Activated T-helper 1 cell treated with anti-CD3 and anti-CD28 coated beads, Interleukin-2, amount 50 U/mL, for 16 hours (primary cell): ENCODE measurements at places on chromosomes 16 and 17.

- DNase-seq: no peak
These were observed 66.4 kb downstream of the OR1D5 start for GRCh38 chr17:2996810-2997670.

DNA sequence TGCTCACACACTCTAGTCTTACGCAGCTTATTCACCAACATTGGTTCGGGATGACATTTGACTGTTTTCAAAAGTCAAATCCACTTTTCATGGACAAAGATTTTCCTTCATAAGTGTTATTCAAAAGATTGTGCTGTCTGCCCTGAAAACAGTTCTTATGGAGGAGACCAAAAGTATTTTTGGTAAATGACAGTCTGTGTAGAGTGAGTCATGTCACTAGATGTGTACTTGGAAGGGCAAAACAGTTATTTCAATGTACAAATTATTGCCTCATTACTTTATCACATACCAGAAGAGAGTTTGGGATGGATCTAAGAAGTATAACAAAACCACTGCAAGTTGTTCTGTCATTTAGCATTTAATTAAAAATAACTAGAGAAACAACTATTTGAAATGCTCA, 265.6 kb downstream of the CDH13 start:
- DNase-seq: no peak

- no peak for DNase-seq
These were observed 10.0 kb upstream of the CLUH start for GRCh38 chr17:2721603-2722002.

DNA sequence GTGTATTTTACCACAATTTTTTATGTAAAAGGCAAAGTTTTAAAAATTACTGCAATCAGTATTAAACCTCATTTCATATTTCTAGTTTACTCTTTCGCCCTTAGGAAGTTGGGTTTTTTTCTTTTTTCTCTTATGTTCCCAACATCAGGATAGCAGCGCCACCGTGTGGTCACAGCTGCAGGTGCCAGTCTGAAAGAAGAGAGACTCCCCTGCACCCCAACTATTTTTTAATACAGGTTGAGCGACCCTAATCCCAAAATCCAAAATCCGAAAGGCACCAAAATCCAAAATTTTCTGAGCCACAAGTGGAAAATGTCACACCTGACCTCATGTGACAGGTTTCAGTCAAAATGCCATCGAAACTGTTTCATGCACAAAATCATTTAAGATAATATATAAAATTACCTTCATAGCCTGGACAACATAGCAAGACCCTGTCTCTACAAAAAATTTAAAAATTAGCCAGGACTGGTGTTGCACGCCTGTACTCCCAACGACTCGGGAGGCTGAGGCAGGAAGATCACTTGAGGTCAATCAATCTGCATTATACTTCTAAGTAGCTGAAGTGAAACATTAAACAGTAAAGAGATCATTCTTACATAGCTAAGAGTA, 21.8 kb upstream of the ASGR2 start:
- peak; percentile 75 for DNase-seq

- DNase-seq: no peak
These were observed 24.2 kb upstream of the TMC5 start for GRCh38 chr16:19393226-19394111.

DNA sequence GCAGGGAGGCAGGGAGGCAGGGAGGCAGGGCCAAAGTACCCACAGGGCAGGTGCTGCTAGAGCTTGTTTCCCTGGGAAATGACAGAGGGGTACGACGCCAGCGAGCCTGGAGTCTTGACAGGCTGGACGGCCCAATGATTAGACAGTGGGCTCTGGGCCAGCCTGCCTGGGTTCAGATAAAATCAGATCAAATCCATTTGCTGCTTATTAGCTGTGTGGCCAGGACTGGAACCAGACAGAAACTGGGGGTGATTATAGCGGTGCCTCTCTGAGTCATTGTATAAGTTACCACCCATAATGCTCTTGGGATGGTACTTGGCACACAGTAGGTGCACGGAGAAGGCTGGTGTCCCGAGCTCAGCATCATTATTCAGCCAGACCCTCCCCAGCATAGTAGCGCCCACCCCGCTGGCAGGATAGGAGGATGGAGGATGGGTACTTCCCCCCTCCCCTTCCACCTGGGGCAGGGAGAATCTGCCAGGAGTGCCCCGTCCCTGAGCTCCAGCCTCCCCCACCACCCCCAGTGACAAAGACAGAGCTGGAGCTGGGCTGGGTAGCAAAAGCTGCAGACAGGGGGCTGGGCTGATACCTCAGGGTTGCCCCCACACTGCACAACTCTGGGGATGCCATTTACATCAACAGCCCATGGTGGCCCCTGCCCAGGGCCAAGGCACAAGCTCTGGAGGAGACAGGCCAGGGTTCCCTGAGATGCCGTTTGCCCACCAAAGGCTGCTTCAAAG, 77.6 kb upstream of the TNRC6C start:
- DNase-seq: no peak

DNA sequence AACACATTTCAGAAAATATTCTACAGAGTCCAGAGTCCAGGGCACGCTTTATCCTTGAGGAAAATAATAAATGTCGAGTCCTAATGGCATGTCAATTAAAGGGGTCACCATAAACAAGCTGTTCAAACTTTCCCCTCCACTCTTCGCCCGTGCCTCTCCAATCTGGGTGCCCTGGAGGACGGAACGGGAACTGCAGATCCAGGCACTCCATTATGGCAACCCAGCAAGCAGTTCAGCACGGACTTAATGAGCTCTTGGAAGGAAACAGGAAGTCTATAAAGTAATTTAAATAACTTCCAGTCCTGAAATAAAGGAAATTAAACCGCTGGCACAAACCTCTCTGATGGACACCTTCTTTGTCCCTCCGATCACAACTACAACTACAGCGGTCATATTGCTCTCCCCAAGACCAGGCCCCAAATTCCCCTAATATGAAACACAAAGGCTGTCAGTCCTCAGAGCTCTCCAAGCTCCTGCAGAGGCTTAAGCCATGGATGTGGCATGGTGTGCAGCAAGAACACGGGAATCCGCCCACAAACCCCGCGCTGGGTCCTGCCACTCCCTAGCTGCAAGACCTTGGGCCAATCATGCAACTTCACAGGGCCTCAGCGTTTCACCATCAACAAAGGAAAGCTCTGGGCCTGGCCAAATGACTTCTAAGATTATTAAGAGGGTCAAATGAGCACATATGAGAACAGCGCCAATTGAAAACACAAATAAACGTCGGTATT, 52.6 kb downstream of the ZFHX3 start:
- no peak for DNase-seq

DNA sequence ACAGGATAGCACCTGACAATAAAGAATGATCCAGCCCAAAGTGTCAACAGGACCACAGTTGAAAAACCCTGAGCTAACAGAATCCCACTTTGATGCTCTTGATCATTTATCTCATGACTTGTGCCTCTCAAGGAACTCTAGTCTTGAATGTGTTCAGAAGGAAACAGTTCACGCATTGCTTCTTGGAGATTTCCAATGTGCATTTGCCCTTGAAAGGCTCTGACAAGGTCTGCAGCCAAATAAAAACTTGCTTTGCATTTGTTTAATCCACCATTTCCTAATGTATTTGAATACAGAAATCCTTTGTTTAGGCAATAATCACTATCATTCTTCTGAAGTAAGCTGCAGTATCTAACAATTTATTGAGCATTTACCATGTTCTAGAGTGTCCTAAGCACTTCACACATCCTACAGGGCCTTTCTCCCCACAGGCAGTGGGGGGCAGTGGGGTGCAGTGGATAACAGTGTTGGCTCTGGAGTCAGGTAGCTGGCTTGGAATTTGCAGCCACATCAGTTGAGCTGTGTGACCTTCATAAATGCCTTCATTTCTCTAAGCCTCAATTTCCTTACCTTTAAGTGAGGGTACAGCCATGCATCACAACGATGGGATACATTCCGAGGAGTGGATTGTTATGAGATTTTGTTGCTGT, 239.7 kb downstream of the XYLT1 start:
- DNase-seq: no peak

- no peak for DNase-seq
These were observed 3.7 kb upstream of the USP32 start for GRCh38 chr17:60395508-60396065.

GRCh38 chr17:27218719-27219488, 75.0 kb upstream of the WSB1 start:
- no peak for DNase-seq

GRCh38 chr16:84443166-84443802, 61.2 kb downstream of the MEAK7 start:
- no peak for DNase-seq

DNA sequence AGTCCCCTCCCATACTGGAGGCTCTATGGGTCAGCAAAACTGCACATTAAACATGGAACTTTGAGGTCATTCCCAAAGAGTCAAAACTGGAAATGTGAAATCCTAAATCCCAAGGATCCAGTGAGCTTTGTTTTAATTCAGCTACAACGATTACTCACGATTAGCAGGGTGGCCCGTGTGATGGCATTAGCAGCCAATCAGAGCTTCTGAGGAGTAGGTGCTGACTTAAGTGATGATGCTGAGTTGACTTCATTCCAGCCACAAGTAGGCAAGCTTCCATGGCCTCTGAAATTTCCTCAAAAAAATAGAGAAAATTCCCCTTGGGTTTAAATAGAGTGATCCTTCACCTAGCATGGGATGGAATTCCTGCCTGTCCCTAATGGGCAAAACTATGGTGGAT, 28.1 kb upstream of the BEAN1 start:
- DNase-seq: no peak

DNA sequence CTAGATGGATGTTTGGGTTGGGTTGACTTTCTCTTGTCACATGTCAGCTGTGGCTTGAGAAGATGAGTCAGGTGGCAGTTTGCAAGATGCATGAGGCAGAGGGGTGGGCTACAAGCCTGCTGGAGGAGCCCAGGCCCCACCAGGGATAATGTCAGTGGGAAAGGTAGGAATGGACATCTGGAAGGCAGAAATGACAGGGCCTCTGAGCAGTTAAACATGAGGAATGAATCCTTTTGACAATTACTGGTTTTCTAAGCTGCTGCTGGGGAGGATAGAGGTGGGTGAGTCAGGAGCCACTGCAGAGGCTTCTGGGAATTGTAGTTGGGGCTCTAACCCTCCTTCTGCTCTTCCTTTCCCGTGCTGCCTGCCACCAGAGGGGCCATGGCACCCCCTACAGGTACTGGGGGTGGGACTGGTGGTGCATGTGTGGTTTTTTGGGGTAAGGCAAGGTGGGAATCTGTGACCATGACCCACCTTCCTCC, 15.7 kb downstream of the SLC52A1 start:
- DNase-seq: no peak

GRCh38 chr16:17780181-17780580, 309.4 kb upstream of the XYLT1 start:
- no peak for DNase-seq

- no peak for DNase-seq
These were observed 121.5 kb upstream of the ADAMTS18 start for GRCh38 chr16:77556201-77556873.

GRCh38 chr17:6327007-6327406, 107.9 kb downstream of the AIPL1 start:
- no peak for DNase-seq

- DNase-seq: no peak
These were observed 5.5 kb upstream of the MED11 start for GRCh38 chr17:4725646-4726310.

GRCh38 chr17:72556944-72557826, 436.4 kb downstream of the SOX9 start:
- peak; percentile 24 for DNase-seq

- DNase-seq: no peak
These were observed 152.6 kb downstream of the MAP2K6 start for GRCh38 chr17:69567130-69567529.

GRCh38 chr17:8534498-8535188, 95.9 kb downstream of the MYH10 start:
- no peak for DNase-seq

GRCh38 chr16:22814711-22815105, 746 bp downstream of the HS3ST2 start:
- DNase-seq: no peak

GRCh38 chr17:45346216-45347015, 29.6 kb upstream of the MAP3K14 start:
- DNase-seq: no peak

DNA sequence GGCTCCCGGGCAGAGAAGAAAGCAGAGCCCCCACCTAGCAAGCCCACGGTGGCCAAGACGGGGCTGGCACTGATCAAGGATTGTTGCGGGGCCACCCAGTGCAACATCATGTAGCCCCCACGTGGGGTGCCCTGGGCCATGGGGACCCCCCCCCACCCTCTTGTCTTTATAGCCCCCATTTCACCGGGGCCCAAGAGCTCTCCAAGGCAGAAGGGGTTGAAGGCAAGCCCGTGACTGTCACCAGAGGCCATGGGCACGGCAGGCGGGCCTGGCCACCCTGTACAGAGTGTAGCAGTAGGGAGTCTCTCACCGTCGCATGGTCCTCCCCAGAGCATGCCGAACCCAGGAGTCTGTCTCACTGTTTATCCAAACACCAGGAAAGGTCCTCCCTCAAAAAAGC, 56.2 kb downstream of the MARF1 start:
- no peak for DNase-seq

DNA sequence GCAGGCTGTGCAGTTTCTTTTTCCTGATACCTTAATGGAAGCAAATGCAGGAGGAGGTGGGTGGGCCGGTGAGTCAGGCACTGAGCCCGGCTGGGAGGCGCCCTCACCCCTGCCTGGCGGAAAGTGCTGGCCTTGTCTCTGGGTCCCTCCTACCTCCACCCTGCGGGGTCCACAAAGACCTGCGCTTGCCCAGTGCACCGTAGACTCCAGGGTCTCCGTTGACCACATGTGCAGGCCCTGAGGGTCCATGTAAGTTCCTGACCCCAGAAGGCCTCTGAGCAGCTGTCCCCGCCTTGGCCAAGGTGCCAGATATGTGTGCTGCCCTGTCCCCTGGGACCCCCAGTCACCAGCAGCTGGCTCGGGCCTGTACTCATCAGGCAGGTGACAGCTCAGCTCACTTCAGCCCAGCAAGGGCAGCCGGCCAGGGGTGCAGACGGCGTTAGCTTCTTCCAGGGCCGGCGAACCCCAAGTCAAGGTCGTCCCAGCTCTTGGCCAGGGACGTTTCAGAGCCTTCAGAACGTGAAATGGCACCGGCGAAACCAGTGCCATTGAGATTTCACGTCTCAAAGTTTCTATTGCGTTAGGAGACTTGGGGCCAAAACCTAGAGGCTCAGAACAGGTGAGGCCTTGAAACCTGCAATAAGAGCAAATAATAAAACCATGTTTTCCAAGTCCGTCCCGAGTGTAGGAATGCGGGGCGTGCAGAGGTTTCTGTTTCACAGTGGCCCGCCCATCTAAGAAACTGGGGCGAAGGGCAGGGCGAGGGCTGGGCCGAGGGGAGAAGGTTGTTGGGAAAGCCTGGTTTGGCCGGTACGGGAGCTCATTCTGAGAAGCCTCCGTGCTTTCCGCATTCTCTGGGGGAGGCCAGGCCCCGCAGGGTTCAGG, 12.1 kb downstream of the METRNL start:
- no peak for DNase-seq

- no peak for DNase-seq
These were observed 22.5 kb downstream of the STAT5A start for GRCh38 chr17:42310787-42311215.

GRCh38 chr17:43453331-43453812, 30.4 kb upstream of the DHX8 start:
- no peak for DNase-seq

GRCh38 chr16:11672206-11673090, 4.2 kb downstream of the SNN start:
- no peak for DNase-seq
